ENCODE measurements at places on chromosomes 4 and X.

DNA sequence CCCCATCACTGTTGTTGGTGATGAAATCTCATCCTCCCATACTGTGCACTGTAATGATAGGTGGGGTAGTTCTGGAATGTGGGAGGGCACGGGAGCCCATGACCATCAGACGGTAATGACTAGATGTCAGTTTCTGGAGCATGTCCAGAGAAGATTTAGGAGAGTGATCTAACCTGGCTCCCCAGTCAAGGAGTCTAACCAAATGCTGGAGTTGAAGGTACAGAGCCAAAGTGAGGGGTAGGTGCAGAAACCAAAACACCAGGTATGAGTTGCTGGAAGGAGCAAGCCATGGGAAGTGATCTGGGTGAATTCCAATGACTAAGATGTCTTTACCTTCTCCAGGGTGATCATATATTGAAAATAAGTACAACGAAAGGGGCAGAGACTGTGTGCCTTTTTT is 296.9 kb downstream of the INPP4B start:
- no peak for DNase-seq

GRCh38 chr4:128958194-128958593 is 135.1 kb downstream of the SCLT1 start:
- DNase-seq, result no peak

GRCh38 chr4:75726577-75726976 is 2.2 kb downstream of the USO1 start:
- no peak for DNase-seq

DNA sequence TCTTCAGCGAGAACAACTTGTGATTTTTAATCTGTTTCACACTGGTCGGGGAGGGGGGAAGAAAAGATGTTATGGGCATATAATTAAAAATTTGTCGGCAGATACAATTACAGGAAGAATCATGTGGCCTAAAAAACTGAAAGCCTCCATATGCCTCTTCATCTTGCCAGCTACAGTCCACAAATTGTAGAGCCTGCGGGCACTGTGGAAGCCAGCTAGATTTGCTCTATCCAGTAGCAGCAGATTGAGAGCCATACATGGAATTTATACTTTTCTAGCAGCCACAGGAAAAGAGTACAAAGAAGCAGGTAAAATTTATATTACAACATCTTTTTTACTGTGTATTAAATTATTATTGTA is 147.3 kb downstream of the TBL1X start:
- no peak for DNase-seq

GRCh38 chr4:3666263-3666662 is 99.9 kb upstream of the ADRA2C start:
- no peak for DNase-seq

GRCh38 chr4:62517716-62518115 is 1317.6 kb downstream of the ADGRL3 start:
- DNase-seq, result no peak

GRCh38 chr4:54063229-54063628 is 1.2 kb downstream of the CHIC2 start:
- DNase-seq, result no peak

GRCh38 chrX:131424895-131425294 is 119.0 kb upstream of the OR13H1 start:
- no peak for DNase-seq

DNA sequence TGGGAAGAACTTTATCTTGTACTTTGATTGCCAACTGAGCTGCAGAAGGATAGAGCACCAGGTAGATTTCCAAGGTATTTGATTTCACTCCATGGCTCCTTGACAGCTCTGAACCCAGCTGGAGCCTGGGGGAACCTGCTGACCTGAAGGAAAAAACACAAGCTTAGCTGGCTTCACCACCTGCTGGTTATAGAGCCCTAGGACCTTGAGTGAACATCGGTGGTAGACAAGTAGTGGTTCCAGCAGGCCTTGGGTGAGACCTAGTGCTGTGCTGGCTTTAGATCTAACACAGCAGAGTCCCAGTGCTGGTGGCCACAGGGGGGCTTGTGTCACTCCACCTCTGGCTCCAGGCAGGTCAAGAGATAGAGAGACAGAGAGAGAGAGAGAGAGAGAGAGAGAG is 1102.6 kb downstream of the ADGRL3 start:
- DNase-seq, result no peak

GRCh38 chrX:65744965-65745364 is 77.5 kb downstream of the MSN start:
- DNase-seq, result no peak

DNA sequence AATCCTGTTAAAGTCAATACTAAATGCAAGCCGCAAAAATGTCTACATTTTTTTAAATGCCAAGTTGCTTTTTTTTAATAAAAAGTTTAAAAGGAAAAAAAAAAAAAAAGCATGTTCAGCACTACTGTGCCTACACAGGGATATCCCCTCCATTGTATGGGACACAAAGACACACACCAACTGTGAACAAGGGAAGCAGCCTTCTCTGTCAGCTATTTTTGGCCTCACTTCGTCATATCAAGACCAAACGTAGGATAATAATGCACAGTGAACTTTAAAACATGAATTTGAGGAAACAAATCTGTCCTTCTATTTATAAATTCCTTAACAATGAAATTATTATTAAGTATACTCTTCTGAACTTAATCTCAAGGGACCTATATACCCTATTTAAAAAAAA is 4.4 kb downstream of the FBXW7 start:
- no peak for DNase-seq

- peak; percentile 3 for DNase-seq
Measured at GRCh38 chrX:39196192-39197102, 395.2 kb downstream of the MID1IP1 start.

DNA sequence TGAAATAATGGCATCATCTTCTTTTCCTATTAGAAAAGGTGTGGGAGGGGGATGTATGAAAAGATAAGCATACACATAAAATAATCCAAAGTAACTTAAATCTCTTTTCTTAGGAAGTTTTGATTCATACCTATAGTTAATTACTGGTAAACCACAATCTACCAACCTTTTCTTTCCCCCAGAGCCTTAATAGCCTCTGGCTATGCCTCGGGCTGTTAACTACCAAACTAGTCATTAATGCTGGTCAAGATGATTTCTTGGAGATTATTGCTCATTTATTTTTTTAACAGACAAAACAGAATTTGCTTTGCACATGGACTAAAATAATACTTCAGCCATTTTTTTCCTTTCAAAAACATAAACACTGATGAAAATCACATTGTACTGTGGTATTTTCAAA is 16.9 kb downstream of the NAA11 start:
- DNase-seq, result no peak

- no peak for DNase-seq
Measured at GRCh38 chr4:159966746-159967145, 863.9 kb downstream of the RAPGEF2 start.

DNA sequence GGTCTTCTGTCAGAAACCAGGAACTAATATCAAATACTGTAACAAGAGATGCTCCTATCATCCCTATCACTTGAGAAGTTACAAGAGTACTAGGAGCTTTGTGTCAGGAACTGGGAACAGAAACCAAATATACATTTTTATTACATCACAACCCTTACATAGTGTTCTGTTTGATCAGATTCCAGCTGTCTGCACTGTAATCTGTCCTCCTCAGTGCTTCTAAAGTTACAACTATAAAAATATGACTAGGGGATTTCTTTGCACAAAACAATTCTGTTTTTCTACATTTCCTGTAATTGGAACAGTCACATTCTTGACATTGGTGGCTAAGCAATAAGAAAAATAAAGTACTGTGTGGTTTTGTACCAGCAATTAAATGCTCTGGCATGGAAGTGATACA is 686.0 kb downstream of the PDHA2 start:
- DNase-seq, result no peak

DNA sequence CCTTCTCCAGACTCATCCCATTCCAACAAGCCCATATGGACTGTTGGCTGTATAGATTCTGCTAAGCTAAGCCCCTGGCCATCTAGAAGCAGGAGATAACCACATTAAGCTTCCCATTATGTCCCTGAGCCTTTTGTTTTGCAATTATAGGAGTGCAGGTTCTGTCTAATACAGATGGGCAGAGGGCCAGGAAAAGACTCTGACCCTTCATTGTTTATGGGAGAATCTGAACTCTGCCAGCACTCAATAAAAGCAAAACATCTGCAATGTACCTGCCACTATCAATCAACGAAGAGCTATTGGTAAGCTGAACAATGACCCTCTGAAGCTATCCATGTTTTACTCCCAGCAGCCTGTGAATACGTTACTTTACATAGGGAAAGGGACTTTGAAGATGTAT is 207.3 kb upstream of the CLNK start:
- no peak for DNase-seq

GRCh38 chr4:8321220-8321619 is 51.7 kb downstream of the HTRA3 start:
- no peak for DNase-seq

GRCh38 chrX:153388722-153389459 is 12.3 kb downstream of the PNMA6E start:
- no peak for DNase-seq

DNA sequence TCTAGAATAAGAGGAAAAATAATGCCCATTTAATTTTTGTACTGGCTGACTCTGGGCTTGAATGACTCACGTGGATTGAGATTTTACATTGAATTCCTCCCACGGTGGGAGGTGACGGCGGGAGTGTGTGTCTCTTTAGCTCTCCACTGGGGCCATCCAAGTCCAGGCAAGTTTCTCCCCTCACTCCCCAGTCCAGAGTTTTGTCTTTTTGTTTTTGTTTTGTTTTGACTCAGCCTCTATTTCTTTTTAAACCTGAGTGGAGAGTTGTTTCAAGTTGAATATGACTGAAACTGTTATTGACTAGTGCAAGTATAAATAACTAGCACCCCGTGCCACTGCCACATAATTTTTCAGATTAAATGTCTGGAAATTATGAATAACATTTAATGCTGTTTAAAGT is 13.6 kb downstream of the CHST7 start:
- no peak for DNase-seq

- no peak for DNase-seq
Measured at GRCh38 chr4:121800638-121800960, 524 bp upstream of the EXOSC9 start.

- no peak for DNase-seq
Measured at GRCh38 chr4:145058256-145058655, 39.7 kb downstream of the ANAPC10 start.

- DNase-seq, result no peak
Measured at GRCh38 chrX:143466130-143466529, 51.1 kb downstream of the SPANXN3 start.

DNA sequence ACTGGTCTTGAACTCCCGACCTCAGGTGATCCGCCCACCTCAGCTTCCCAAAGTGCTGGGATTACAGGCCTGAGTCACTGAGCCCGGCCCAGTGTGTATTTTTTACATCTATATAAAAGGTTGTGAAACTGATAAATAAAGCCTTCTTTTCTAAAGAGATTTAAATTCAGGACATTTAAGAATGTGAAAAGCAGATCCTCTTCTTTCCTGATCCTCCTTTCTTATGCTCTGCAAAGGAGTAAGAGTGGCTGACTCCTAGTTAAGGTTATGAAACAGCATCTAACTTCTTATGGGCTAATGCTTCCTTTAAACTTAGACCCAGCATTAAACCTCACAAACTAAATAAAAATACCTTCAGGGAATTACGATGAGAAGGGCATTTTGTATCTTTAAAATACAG is 197.7 kb upstream of the MAB21L2 start:
- DNase-seq, result no peak

GRCh38 chrX:9355739-9356138 is 109.1 kb upstream of the TBL1X start:
- no peak for DNase-seq

GRCh38 chr4:185207466-185207865 is 1.9 kb upstream of the SNX25 start:
- DNase-seq, result no peak

DNA sequence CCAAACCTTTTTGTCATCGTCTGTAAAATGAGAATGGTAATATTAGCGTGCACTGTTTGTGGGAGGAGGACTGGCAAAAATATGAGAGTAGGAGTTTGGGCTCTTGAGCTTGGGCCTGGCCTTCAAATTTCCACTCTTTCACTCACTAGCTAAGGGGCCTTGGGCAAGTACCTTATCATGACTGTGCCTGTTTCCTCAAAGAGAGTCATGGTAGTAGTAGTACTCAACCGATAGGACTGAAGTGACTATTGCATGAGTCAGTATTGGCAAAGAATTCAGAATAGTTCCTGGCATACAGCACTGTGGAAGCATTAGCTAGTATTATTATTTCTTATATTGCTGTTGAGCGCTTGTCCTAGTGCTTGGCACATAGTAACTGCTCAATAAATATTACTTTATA is 16.0 kb upstream of the RBM3 start:
- peak; percentile 68 for DNase-seq

GRCh38 chr4:120902925-120903324 is 19.6 kb downstream of the PRDM5 start:
- DNase-seq, result no peak

GRCh38 chrX:1273896-1274295 is 5.3 kb downstream of the CSF2RA start:
- DNase-seq, result no peak

DNA sequence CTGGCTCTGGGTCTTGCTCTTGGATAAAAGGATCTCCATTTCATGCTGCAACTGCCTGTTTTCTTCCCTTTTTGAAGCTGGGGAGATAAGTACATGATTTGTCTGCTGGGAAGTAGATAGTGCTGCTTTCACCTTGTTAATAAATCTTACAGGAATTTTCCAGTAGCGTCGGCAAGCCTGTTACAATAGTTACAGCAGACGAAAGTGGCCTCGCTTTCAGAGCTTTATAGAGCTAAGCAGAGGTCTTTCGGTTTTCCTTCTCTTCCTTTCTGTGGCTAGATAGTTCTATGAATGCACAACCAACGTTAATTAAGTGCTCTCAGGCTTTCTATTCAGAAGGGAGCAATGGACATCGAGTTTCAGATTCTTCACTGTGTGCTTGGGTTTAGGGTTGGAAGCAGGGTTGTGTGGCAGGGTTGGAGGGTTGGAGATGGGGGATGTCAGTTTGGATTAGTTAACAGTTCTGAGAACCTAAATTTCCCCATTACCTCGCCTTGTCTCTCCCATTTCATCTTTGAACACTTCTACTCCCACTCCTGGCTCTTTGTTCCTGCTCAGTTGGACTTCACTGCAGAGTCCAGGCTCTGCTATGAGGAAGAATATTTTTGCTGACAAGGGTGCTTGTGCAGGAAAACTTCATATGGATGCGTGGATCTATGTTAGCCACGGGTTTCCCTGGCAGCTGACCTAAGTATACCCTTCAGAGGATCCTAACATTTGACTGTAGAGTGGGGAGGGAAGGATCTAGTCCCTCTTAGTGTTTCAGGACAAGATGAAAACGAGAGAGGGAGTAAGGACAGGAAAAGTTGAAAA is 237.9 kb downstream of the ARHGAP10 start:
- DNase-seq, result no peak

- DNase-seq, result no peak
Measured at GRCh38 chr4:1243451-1244080, 5.4 kb downstream of the CTBP1 start.

DNA sequence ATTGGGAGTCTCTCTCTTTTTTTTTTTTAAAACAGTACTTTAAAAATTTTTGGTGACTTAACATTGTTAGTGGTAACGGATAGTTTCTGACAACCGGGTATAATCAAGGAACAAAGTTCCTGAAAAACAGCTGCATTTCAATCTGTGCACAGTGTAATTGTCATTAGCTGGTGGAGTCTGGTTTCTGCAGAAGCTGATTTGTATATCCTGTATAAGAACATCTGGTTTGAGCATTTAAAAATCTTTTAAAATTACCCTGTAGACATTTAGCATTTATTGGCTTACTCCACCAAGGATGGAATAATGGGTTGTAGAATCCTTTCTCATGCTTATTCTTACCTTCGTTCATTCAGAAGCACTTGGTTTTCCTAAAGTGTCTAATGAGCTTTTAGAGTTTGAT is 11.2 kb downstream of the JADE1 start:
- no peak for DNase-seq

Measured in hepatic stellate cell (primary cell).